Brain microvascular endothelial cell (primary cell): ENCODE measurements at places on chromosomes 1 and 21.
A peak's percentile ranks its signal among the peaks of the same experiment; 100 is the strongest.

GRCh38 chr1:236322566-236323409 lies 41.0 kb upstream of the ERO1B start:
- DNase-seq: no peak

GRCh38 chr1:110053552-110054428 lies 16.7 kb downstream of the ALX3 start:
- DNase-seq: peak; percentile 47

GRCh38 chr1:77762072-77762476 lies 2.4 kb upstream of the USP33 start:
- peak; percentile 61 for DNase-seq

DNA sequence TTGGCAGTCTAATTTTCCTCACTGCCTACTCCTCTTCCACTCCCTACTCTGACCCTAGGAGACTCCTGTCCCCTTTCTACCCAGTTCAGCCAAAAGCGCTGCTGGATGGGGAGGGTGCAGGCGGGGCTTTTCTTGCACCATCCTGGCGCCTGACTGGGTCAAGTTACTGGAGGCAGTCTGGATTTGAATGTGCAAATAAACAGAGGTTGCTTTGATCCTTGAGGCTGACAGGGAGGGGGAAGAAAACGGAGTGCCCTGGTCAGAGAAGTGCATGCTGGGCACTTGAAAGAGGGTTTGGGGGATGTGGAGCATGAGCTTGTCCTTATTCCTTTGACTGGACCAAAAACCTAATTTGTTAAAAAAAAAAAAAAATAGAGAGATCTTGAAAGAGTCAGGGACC lies 76.8 kb upstream of the SOX13 start:
- no peak for DNase-seq

DNA sequence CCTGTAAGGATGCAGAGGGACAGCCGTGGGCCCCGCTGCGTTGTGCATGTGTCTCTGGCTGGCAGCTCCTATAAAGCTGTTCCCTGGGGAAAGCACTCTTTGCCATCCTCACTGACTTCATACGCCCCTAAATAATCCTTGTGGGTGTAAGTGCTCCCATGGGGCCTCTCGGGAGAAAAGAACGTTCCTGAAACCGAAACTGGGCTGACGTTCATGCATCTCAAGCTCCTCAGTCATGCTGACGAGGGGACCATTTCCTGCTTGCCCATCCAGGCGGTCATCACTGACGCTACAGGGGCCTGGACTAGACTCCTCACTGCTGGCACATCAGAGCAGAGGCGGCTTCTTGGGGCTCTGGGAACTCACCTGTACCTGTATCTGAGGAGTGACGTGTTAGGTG lies 73.1 kb upstream of the USP24 start:
- DNase-seq: peak; percentile 88

DNA sequence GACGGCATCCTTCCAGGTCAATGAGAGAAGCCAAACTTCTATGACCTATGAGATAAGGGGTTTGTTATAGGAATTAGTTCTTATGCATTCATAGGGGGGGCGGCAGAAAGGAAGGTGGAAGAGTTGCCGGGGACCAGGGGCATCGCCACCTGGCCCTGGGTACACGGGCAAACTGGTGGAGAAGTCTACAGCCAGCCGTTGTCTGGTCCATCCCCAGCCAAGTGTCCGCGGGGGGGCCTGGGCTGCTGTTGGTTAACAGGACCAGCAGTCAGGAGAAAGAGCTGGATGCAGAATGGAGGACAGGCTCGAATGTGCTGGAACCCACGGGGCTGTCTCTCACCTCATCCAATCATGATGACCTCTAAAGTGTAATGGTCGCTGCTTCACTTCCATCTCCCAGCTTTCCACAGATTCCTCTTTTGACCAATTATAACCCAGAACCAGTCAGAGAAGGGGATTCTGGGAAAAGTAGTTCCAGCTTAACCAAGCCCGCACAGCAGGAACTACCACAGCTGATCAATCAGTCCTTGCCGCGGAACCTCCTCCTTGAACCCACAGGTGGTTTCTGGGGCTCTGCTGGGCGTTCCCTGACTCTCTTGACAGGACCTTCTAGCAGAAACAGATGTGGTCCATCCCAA lies 17.8 kb downstream of the TMEM51 start:
- DNase-seq: no peak

DNA sequence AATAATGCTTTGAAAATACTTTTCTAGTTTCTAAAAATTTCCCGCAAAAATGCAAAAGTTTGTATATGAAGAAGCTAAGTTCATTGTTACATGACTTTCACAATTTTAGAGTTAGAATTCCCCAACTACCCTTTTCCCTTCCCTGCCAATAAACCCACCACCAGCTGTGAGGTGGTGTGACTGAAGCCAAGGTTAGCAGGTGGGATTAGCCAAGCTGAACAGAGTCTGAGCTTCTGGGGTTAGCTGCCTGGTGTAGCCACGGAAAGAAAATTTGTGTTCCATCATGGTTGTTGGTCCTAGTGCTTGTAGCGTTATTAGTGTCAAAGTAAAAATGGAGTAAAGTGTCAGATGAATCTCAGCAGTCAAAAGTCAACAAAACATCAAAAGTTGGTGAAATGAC lies 110.9 kb downstream of the ASTN1 start:
- no peak for DNase-seq

- DNase-seq: no peak
These were observed 97.5 kb downstream of the DMRTB1 start for GRCh38 chr1:53556657-53557227.

DNA sequence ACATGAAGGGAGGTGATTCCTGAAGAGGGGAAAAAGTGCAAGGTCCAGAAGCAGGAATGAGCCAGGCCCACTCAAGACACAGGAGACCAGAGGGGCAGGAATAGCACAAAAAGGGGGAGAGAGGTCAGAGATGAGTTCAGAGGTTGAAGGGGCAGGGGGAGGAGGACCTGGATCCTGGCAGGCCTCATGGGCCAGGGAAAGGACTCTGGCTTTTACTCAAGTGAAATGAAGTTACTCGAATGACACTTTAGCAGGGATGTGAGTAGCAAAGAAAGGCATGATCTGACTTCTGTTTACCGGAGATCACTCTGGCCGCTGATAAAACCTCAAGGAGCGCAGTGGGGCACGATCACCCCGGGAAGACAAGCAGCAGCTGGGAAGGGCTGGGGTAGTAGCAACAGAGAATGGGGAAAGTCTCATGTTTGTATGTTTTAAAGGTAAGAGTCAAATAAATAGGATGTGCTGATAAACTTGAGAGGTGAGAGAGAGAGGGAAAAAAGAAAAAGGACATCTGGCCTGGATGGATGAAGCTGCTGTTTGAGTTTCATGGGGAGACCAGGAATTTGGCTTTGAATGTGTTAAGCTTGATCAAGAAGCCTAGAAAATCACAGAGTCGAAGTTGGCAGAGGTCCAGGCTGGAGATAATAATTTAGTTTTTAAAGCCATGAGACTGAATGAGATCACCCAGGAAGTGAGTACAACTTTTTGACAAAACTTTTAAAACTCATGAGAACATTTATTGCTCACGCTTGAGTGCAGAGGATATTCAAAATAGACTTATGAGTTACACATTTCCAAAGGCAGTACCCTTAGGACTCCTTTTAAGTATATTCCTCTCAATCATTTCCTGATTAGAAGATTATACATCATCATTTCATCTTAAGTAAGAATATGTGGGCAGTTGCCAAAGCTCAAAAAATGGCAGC lies 156.0 kb downstream of the RERE start:
- peak; percentile 94 for DNase-seq

GRCh38 chr21:36576441-36576840 lies 96.5 kb upstream of the CLDN14 start:
- DNase-seq: no peak

DNA sequence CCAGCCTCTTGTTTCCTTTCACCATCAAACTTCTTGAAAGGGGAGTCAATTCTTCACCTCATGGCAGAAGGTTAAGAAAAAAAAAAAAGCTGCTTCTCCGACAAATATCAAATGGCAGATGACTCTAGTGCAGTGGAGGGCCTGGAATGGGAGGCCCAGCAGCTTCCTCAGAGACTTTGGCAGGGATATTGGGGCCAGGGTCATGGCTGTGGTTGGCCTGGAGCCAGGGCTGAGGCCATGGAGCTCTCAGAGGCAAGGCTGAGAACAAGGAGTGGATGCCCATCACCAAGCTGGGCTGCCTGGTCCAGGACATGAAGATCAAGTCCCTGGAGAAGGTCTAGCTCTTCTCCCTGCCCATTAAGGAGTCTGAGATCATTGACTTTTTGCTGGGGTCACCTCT lies 18.7 kb downstream of the MTF1 start:
- no peak for DNase-seq

DNA sequence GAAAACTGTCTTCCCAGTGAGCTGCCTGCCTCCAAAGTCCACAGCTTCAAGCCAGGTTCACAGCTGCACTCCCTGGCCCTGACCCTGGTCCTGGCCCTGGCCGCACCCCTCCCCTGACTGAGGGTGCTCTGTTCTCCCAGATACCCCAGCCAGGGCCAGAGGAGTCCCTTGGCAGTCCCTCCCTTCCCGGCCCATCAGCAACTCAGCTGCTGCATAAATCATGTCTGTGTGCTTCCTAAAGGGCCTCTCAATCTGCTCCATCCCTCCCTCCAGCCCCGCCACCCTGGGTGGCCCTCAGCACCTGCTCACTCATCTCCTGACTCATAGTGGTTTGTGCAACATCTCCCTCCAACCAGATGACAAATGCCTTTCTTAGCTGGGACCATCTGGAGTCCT lies 24.8 kb upstream of the C1orf174 start:
- no peak for DNase-seq

DNA sequence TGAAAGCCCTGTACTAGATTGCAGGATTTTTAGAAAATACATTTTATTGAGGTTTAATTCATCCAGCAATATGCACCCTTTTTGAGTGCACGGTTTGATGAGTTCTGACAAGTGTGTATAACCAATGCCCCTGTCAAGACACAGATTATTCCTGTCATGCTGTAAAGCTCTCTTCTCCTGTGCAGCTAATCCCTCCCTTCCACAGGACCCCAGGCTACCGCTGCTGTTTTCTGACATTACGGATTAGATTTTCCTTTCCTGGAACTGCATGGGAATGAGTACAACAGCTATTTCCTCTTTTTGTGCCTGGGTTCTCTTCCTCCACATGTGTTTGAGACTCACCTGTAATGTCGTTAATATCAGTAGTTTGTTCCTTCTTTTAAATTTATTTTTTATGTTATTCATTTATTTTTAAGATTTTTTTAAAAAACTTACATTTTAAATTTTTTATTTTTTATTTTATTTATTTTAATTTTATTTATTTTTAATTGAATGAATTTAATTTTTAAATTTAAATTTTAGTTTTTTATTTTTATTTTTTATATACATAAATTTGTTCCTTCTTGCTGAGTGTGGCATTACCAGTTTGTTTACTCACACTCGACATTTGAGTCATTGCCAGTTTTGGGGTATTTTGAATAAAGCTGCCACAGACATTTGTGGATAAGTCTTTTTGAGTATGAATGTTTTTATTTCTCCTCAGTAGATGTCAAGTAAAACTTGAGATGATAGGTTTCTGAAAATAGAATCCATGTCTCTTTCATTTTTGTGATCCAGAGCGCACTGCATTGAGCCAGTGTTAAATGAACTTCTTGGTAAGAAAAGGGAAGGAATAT lies 79.0 kb upstream of the B3GALT5 start:
- no peak for DNase-seq

DNA sequence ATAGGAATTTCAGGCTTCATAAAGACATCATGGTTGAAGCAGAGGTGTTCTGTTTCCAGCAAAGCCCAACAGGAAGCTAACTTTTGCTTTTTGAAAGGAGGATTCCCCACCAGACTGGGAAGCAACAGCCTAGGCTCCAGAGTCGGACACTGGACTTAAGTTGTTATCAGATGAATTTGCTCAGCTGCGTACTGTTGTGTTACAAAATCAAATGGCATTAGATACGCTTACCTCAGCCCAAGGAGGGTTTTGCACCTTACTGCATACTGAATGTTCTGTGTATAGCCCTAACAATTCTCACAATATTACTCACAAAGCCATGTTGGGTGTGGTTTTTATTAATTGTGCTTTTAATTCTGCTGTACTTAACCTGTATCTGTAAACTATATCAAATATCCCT lies 547 bp upstream of the CHIA start:
- DNase-seq: no peak

DNA sequence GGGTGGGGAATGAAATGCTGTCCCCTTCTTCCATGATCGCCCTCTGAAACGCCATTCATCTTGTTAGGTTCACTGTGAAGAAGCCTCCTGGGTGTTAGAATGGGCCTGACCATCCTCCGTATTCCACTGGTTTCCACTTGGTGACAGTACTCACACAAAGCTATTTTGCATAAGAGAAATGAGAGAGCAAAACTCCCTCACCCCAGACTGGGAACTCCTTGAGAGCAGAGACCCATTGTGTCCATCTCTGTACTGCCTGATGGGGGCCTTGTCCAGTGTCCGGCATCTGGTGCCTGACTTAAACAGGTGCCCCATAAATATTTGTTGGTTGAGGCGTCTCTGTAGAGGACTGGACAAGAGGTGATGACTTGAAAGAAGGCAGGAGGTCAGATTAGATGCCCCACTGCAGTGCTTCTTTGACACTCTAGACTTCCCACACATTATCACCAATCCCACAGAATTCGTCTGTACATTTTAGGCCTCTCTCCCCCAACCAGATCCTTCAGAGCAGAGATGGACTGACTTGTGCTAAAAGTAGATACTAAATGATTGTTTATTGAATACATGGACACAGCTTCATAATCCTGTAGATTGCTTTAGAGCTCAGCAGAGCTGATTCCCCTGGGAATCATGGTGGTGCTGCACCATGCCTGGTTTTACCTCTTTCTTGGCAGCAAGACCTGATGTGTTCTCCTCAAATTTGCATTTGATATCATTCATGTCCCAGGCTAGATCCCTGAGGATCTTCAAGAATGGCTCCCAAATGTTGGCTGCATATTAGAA lies 22.4 kb upstream of the KCNA2 start:
- DNase-seq: no peak

- no peak for DNase-seq
These were observed 115.1 kb downstream of the SPATA6 start for GRCh38 chr1:48356901-48357300.

GRCh38 chr1:65407877-65408276 lies 12.6 kb upstream of the LEPR start:
- DNase-seq: no peak

- no peak for DNase-seq
These were observed at the start of gene SELE for GRCh38 chr1:169733924-169734323. Gene SELE (minus strand): TSS chr1:169734079. CDS start chr1:169733612, 467 bp downstream.

- no peak for DNase-seq
These were observed 5.9 kb upstream of the WNT2B start for GRCh38 chr1:112502826-112503225.
